ENCODE measurements at places on chromosomes 6 and 20.

DNA sequence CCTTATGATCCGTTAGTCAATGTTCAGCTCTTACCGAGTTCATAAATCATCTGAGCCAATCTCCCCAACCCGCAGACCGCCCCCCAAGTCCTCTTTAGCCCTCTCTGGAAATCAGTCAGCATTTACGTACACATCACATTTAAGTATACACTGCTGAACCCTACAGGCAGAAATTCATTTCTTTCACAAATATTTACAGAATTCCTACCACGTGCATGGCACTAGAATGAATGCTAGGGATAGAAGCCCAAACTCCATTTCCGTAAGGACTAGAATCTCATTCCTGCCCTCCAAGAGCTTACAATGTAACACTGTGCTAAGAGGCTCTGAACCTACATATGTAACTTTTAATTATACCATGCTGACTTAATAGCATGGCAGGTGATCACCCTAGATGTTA, 1.8 kb downstream of the OSER1 start:
- no peak for DNase-seq

DNA sequence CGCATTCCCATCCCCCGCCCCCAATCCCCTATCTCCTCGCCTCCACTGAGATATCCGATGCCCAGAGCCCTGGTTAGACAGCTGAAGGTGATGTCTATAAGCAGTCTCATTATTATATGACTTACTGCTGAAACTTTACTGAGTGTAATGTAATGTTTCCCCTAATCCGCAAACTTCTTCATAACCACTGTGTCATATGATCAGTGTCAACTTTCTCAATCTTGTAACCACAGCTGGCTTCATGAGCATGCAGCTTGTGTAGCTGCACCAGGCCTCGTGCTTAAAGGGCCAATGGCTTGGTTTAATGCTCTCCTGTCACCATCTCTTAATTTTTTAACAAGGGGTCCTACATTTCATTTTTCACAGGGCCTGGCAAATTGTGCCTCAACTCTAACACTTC, 8.1 kb downstream of the ASIP start:
- DNase-seq: no peak

GRCh38 chr6:51529240-51529639, 558.2 kb downstream of the PKHD1 start:
- no peak for DNase-seq

DNA sequence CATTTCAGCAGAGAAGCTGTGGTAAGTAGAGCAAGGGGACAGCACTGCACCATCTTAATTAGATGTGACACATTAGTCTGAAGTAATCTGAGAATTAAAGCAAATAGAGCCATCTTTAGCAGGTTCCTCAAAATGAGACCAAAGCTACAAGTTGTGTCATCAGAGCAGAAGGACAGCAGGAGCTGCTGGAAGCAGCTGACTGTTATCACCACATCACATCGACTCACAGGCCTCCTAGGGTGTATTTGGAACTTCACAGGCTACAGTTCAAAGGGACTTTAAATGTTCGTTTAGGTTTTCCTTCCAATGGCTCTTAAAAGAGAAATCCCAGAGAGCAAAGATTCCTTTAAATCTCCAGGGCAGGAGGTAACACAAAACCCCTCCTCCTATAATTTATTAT, 69.5 kb downstream of the LCA5 start:
- no peak for DNase-seq

- DNase-seq: no peak
These were observed 9.5 kb downstream of the CYP39A1 start for GRCh38 chr6:46642928-46643751.

GRCh38 chr20:57756213-57756612, 46.4 kb upstream of the PMEPA1 start:
- DNase-seq: no peak

DNA sequence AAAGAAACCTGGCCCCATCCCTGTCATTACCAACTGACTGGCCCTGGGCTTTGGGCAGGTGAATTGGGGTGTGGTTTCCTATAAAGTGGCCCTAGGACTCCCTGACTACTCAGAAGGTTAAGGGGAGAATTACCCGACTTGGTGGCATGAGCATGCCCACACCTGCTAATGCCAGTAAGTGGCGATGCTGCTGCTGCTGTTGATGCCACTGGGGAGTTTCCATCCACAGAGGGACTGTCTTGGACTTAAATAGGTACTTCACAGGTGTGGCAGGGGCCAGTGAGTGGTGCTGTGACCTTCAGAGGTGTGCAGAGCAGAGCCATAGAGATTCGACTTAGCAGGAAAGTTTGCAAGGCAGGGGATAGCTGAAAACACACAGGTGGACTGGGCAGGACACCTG, 32.6 kb upstream of the MDFI start:
- DNase-seq: no peak

DNA sequence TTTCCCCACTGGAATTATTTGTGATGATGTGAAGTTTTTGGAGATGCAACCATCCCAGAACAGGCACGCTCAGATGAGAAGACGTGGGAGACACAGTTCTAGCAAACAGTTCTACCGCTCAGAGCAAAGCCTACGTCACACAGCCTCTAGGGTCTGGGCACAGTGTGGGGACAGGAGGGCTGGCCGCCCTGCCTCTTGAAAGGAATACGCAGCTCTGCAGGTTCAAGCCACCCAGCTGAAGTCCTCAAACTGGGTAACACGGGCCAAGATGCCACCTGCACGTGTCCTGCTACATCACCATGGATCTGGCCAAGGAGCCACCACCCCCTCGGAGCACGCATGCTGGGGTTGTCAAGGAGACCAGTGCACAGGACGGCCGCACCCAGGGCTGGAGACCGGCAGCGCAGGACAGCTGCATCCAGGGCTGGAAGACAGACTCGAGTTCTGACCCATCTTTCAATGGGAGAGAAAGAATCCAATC, 75.0 kb downstream of the NOL4L start:
- DNase-seq: no peak

- no peak for DNase-seq
These were observed 608.4 kb upstream of the SYNCRIP start for GRCh38 chr6:86251106-86251505.

DNA sequence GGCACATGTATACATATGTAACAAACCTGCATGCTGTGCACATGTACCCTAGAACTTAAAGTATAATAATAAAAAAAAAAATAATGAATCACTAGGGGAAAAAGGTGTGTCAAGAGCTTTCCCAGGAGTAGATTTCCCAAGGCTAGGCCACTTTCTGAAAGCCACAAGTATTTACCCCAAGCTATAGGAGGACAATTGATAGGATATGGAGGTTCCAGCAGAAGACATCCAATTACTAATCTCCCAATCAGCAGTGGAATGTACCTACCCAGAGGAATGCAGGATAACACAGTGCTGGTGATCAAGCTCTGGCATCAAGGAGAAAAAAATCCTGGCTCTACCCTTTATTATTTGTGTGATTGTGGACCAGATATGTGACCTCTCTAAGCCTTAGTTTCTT, 562.7 kb downstream of the RFPL4B start:
- DNase-seq: no peak

DNA sequence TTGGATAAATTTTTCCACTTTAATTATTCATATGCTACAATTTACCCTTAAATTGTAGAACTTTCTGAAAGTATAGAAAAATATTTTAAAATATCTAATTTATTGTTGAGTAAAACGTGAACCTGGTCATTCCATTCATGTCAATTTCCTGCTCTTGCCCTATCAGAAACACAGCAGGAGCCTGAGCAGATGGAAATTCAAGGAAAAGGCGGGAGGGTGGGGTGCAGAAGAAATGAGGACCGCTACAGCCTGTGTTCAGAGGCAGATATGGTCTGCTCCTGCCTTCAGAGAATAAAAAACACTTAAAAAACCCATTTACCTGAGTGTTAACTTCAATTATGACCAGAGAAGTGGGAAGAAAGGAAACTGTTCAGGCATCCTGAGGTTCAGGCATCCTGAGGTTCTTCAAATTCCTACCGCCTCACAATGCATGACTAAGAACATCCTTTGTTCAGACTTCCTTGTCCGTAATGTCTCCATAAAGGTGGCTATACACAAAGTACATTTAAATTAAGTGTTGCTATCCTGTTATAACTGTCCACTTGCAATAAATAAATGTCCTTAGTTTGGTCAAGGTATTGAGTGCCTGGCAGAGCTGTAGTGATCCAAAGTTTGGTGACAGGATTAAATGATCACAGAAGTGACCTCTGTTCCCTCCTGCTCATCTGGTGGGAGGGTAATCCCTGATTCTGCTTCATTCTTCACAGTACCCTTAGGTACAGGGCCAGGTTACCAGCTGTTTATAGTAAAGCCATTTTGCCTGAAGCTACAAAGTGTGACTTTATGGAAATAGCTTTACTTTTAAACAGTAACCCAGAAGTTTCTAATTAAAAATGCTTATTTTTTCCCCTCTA, 109.1 kb downstream of the MAN1A1 start:
- DNase-seq: no peak

GRCh38 chr6:154937306-154938220, 57.6 kb upstream of the TIAM2 start:
- no peak for DNase-seq

- DNase-seq: no peak
These were observed 156.7 kb downstream of the LPA start for GRCh38 chr6:160507420-160507819.

- DNase-seq: no peak
These were observed 351 bp downstream of the AURKA start for GRCh38 chr20:56391596-56392131.

GRCh38 chr6:83578057-83578456, 65.7 kb downstream of the PRSS35 start:
- no peak for DNase-seq

DNA sequence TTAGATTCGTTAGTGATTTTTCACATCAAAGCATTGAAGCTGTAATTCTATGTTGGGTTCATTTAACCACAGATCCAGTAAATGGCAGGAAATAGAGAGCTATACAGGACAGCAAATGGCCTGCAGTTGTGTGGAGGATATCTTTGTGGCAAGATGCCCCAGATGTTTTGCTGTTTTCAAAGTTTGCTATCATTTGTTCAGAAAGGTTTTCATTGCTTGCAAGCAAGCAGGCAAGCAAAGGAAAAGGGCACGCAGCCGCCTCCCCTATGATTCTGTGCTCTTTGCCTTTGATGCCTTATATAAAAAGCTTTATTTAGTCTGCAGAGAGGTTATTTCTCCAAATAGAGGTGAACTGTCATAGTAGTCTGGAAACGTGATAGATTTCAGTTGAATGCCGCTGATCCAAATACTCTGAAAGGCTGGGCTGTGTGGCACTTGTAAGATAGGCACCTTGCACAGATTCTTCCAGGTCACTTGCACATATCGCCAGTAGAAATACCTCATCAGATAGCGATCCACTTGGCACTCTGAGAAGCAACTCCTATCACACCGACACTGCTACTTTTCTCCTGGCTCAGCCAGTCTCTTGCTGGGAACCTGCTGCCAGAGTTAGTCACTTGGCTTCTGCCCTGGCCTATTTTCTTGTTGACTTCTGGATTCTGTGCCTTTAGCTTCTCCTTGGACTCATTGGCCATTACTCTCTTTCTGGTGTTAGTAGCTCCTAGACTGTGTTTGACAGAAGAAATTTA, 66.4 kb downstream of the UTRN start:
- peak; percentile 78 for DNase-seq

DNA sequence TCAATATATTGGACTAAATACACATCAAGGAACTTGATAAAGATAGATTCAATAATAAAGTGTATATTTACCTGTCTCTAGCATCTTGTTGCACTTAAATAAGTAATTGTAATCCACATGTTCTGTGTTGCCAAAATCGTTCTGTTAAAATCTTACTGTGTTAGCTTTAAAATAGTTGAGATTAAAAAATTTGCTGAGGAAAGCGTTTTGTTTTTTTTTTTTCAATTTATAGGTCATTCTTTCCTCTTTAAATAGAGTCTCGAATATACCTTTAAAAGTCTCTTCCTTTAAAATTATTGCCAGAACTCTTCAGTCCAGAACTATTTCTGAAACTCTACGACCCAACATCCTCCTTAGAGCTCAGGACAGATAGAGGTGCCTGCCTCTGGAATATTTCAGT, 195.6 kb upstream of the OPRM1 start:
- DNase-seq: no peak

DNA sequence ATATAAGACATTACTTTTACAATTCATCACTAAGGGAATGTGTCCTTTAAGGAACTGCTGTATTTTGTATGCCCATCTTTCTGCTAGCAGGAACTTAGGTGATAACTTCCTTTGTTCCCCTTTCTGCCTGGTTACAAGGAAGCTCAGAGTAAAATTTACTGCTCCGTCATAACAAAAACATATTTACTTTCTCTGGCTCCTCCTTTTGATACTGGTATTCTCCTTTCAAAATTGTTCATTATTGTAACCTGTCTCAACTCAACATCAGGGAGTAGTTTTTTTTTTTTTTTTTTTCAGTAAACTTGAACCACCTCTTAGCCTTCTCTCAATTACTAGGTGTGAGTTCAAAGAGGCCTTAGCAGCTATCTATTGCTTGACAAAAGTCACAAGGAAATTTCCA, 37.1 kb downstream of the RIPOR2 start:
- no peak for DNase-seq

GRCh38 chr20:34437330-34437986, 74.4 kb downstream of the ITCH start:
- DNase-seq: no peak

DNA sequence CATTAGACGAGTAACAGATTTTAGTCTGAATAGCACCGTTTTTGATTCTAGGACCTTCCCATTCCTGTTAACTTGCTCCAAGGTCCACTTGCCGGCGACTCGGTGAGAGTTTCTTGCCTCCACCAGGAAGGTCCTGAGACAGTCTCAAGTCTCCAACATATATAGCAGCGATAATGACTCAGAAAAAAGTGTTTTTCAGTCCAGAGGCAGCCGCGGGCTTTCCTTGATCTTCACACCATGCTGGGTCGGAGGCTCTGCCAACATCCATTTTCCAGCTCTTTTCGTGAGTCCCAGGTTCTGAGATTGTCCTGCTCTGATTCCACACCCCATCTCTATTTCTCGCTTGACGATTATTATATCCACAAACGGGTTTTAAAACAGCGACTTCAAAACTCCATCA, 170.5 kb downstream of the GPX5 start:
- no peak for DNase-seq

DNA sequence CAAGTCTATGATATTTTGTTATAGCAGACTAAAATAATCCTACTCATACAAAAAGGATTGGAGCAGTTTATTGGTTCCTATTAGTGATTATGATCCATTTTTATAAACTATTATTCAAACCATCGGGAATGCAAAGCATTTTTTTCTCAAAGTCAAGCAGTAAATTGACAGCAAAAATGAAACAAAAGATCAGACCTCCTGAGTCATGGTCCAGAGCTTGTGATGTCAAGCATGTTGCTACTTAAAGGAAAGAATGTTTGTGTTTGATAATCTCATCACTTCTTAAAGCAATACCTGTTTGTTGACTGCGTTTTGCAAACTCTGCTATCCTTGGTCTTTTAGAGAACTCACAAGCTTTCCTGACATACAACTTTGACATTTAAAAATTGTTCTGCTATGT, 204.4 kb downstream of the SAMD5 start:
- no peak for DNase-seq

GRCh38 chr6:39929039-39929732, 5.1 kb downstream of the MOCS1 start:
- no peak for DNase-seq

GRCh38 chr6:31769684-31770371, 7.3 kb downstream of the VWA7 start:
- peak; percentile 85 for DNase-seq

- DNase-seq: no peak
These were observed 128.2 kb downstream of the BANF2 start for GRCh38 chr20:17827759-17828559.
